ENCODE measurements at places on chromosomes 7 and 10. TPM values are rescaled to one million over a fixed set of nuclear protein-coding genes. Genes with fewer than 3 reads are reported as not detected.

GRCh38 chr7:67045496-67045995, 48.9 kb downstream of the TYW1 start:
- DNase-seq: no peak

DNA sequence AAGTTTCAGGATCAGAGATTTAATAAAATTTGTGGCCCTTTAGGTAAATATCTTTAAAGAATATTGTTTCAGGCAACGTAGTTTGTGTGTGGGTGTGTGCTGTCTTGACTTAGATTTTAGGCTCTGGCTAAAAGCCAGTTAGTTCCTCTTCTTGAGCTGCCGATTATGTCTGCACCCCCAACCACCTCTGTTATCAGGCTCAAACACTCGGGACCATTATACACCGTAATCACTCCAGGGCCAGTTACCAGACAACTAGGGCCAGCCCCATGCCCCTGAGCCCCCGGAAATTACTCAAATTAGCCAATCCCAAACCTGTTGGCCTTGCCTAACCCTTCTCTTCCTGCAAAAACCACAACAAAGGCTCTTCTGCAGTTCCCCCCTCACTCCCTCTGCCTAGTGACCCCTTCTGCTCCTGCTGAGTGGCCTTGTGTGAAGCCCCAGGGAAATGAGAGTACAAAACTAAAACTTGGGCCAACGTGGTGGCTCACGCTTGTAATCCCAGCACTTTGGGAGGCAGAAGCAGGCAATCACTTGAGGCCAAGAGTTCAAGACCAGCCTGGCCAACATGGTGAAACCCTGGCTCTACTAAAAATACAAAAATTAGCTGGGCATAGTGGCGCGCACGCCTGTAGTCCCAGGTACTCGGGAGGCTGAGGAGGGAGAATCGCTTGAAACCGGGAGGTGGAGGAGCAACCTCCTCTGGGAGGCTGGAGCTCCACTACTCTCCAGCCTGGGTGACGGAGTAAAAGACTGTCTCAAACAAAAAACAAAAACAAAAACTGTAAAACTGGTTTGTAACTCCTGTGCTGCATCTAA, 9.2 kb upstream of the HNRNPF start:
- DNase-seq: no peak

DNA sequence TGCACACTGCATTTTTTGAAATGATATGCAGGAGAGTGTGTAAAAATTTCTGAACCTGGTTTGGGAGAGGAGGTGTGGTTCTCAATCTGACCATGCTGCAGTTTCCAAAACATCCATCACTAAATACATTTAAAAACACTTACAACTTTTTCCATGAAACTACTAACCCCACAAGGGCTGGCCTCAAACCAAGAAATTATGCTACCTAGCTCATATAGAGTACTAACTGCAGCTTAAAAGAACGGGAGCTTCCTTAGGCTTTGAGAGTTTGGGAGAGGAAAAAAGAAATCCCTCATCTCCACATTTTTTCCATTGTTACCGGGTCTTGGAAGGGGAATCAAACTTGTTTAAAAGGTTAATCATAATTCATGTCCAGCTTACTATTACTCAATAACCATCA, 214.2 kb downstream of the GLI3 start:
- no peak for DNase-seq

DNA sequence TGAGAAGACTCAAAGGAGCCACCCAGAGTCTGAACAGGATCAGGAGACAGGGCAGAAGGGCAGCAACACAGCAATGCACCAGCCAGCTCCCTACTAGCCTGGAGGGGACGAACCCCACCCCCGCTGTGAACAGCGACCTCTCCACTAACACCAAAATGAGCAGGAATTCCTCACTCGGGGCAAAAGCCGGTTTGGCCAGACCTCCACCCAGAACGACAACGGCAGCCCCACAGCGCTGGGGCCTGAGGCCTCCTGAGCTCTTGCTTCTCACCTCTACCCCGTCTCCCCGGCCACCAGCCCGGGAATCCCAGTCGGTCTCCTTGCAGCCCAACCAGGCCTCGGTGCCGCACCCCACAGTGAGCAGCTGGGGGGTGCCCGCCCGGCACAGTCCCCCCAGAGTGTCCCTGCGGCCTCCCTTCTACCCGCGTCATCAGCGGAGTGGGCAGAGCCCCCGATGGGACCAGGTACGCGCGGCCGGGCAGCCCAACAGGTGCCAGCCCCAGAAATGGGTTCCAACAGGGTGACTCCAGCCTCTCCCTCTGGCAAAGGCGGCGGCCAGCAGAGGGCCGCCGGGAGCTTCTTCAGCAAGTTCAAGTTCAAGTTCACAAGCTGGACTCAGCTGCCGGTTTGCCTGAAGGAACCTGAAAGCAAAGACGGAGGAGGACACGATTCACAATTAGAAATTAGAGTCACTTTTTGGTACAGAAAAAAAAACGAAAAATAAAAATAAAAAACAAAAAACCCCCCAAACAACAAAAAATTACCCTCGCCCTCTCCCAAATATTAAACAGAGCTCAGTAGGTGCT, 129.0 kb downstream of the MARCHF5 start:
- peak; percentile 12 for DNase-seq

DNA sequence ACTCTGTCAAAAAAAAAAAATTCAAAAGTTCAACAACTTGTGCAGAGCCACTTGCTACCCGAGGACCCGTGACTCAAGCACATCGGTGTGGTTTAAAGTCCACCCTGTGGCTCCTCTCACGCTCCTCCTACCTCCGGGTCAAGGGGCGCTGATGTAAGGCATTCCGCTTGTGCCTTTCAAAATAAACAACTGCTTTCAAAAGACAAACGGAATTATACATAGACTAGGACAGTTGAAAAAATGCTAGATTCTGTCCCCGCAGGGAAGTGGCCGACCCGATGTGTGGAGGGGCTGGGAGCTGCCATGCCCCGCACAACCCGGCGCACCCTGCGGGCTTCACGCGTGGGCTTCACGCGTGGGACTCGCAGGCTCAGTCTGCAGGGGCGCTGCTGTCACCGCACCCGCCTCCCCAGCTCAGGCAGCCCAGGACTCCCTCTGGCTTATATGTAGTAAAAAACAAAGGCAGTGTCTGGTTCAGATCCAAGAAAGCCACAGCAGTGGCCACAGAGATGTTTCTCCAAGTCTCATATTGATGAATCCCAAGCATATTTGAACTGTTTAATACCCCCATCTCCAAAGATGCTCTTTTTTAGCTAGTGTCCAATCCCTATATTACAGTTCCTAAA, 239.7 kb upstream of the INHBA start:
- DNase-seq: no peak

DNA sequence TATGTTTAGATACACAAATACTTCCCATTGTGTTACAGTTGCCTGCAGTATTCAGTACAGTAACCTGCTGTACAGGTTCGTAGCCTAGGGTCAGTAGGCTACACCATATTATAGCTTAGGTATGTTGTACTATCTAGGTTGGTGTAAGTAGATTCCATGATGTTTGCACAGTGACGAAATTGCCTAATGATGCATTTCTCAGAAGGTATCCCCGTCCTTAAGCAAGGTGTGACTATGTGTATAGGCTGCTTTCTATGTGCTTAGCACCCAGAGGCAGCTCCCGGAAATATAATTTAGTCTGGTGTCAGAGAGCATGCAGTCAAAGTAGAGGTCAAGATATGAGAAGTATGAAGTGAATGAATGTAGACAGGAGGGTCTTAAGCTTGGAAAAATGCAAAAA, 9.8 kb downstream of the MAPK8 start:
- no peak for DNase-seq

GRCh38 chr10:48282829-48283228, 8.3 kb upstream of the FRMPD2 start:
- DNase-seq: no peak

GRCh38 chr10:105063796-105064195, 422.7 kb downstream of the SORCS3 start:
- peak; percentile 42 for DNase-seq

DNA sequence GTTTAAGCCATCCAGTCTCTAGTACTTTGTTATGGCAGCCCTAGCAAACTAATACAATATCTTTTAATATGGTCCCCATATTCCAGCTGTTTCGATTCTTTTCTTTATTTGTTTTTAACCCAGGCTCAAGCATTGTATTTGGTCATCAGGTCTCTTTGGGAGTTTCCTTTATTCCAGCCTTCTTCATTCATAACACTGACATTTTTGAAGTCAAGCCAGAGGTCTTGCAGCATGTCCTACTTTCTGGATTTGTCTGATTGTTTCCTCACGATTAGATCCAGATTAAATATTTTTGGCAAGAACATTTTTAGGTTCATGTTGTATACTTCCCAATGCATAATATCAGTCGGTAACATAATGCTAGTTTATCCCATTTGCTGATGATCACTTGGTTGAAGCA, 11.8 kb downstream of the SLC25A13 start:
- no peak for DNase-seq

- DNase-seq: no peak
Measured at GRCh38 chr10:5624701-5625100, 41.7 kb downstream of the ASB13 start.

DNA sequence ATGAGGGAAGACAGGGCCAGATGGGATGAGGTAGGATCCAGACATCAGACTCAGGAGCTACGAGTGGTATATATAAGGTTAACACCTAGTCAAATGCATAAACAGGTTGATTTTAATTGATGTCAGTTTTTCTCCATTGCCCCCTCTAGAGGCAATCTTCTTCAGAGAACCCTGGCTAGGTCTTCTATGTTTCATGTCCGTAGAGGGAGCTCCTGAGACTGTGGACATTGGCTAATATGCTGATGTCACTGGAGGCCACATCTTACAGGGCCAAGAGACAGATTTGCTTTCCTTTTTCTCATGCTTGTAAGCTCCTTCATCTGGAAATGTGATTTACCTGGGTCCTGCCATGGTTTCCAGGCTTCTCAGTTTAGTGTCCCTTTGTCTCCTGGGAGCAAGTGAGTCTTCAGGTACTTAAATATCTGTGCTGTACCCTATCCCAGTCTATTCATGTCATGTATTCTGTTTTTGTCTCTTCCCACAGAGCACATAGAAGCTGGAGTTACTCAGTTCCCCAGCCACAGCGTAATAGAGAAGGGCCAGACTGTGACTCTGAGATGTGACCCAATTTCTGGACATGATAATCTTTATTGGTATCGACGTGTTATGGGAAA, 161.6 kb upstream of the PRSS1 start:
- peak; percentile 61 for DNase-seq

- no peak for DNase-seq
Measured at GRCh38 chr10:74977913-74978847, 133.3 kb upstream of the SAMD8 start.

GRCh38 chr10:102600816-102601215, 43.5 kb upstream of the TRIM8 start:
- no peak for DNase-seq

DNA sequence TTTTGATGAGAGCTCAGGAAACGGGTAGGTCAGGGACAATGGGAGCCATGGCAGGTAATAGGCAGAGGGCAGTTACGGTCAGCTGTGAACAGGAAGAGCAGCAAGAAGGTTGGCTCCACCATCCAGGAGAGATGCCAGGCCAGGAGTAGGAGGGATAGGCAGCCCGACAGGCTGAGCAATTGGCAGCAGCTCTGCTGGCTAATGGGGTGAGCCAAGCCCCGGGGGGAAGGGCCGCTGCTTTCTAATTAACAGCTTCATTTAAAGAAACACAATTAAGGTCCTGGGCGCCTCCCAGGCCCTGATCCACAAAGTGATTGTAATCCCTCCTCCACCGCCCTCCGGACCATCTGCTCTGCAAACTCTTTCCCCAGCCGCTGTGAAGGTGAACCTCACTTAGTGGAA, 23.7 kb downstream of the SH2B2 start:
- no peak for DNase-seq

GRCh38 chr10:35335133-35336083, 901 bp upstream of the CCNY start:
- DNase-seq: peak; percentile 34

GRCh38 chr7:158563051-158563450, 24.6 kb downstream of the PTPRN2 start:
- no peak for DNase-seq

DNA sequence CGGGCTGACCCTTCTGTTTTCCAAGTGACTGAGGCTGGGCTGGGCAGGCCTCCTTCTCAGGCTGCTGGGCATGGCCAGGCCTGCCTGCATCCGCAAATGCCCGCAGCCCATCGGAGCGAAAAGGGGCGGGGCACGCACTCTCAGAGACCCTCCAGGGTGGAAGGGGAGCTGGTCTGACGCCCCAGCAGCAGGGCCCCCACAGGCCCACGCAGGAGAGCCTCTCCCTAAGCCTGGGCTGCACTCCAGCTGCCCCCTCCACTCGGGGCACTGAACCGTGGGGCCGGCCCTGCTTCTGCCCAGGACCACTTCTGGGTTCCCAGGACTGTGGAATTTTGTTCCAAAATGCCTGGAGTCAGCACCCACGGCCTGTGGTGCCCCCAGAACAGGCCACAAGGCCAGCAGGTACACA, 9.3 kb downstream of the ADAP1 start:
- DNase-seq: no peak

GRCh38 chr7:132519936-132520335, 56.3 kb downstream of the PLXNA4 start:
- DNase-seq: peak; percentile 48

DNA sequence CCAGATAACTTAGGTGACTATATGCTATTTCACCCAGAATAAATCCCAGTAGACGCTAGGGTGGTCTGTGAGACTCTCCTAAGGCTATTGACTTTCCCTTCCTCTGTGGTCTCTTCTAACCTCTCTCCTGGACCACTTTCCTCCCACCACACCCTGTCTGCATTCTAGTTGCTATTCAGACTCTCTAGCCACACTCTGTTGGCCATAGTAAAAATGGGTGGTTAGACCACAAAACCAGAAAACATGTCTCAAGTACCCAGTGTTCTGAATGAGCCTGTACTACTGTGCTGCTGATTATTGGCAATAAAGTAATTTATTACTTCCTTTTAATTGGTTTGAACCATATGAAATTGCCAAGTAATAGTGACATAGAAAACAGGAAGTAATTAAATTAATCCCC, 240.8 kb downstream of the KIF20B start:
- peak; percentile 35 for DNase-seq

- DNase-seq: no peak
Measured at GRCh38 chr7:123929655-123930054, 4.6 kb downstream of the SPAM1 start.

GRCh38 chr10:79001082-79001885, 67.5 kb upstream of the ZMIZ1 start:
- no peak for DNase-seq

GRCh38 chr7:83015916-83016315, 146.8 kb downstream of the PCLO start:
- no peak for DNase-seq

GRCh38 chr7:139682136-139683013, 95.4 kb downstream of the HIPK2 start:
- peak; percentile 74 for DNase-seq

GRCh38 chr7:22697876-22698606, 29.0 kb upstream of the IL6 start:
- no peak for DNase-seq

GRCh38 chr10:5508786-5509185, 9.4 kb upstream of the CALML5 start:
- DNase-seq: no peak

GRCh38 chr7:128352153-128352537, 8.4 kb upstream of the RBM28 start:
- DNase-seq: no peak

TWIST1 gene
- total RNA-seq: 5.7 TPM

GIMAP7 gene
- not detected for total RNA-seq

MYO1G gene
- total RNA-seq: 0.11 TPM

LIPN gene
- total RNA-seq: not detected

LIPJ gene
- not detected for total RNA-seq

SLC39A12 gene
- total RNA-seq: not detected

CYP2E1 gene
- 2.2 TPM for total RNA-seq

CELF2 gene
- 65.0 TPM for total RNA-seq

HOGA1 gene
- total RNA-seq: 0.31 TPM

PTN gene
- 11.1 TPM for total RNA-seq

SEMA3D gene
- total RNA-seq: 17.7 TPM

RAPGEF5 gene
- total RNA-seq: 1.0 TPM

RBP3 gene
- not detected for total RNA-seq

CARD11 gene
- total RNA-seq: 6.6 TPM

GIMAP5 gene
- not detected for total RNA-seq

STEAP1 gene
- 5.0 TPM for total RNA-seq

EFCAB10 gene
- 0.38 TPM for total RNA-seq
